Right forelimb (tissue), 1 donor: ENCODE measurements at places on chromosomes 6 and 20.
A peak's percentile ranks its signal among the peaks of the same experiment; 100 is the strongest.

DNA sequence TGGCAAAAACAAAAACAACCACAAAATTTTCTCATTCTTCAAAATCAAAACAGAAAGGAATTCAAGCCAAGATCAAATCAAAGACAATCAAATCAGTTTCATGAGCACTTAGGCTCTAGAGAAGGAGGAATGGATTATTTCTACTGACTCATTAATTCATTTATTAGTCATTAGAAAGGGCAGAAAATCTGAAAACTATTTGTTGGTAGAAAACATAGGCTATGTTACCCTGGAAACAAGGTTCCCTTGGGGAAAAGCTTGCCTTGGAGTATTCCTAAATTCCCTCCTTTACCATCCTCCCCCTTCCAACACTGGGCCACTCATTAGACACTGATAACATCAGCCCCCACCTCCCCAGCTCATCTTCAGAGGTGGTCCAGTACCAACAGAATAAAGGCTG, 17.5 kb downstream of the KIF16B start:
- DNase-seq: no peak

DNA sequence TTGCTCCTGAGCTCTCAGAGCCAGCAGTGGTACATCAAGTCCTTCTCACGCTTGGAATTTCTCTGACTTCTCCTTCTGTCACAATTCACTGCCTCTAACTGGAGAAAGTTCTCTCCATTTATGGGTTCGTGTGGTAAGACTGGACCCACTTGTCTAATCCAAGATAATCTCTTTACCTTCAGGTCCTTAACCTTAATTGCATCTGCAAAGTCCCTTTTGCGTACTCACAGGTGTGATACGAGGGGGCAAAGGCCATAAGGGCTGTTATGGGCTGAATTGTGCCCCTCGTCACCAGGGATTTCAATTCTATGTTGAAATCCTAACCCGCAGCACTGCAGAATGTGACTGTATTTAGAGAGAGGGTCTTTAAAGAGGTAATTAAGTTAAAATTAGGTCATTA, 27.5 kb upstream of the TBC1D22B start:
- no peak for DNase-seq

GRCh38 chr6:41457303-41457670, 88.9 kb upstream of the FOXP4 start:
- DNase-seq: no peak

GRCh38 chr6:147381712-147382111, 126.8 kb upstream of the SAMD5 start:
- no peak for DNase-seq

DNA sequence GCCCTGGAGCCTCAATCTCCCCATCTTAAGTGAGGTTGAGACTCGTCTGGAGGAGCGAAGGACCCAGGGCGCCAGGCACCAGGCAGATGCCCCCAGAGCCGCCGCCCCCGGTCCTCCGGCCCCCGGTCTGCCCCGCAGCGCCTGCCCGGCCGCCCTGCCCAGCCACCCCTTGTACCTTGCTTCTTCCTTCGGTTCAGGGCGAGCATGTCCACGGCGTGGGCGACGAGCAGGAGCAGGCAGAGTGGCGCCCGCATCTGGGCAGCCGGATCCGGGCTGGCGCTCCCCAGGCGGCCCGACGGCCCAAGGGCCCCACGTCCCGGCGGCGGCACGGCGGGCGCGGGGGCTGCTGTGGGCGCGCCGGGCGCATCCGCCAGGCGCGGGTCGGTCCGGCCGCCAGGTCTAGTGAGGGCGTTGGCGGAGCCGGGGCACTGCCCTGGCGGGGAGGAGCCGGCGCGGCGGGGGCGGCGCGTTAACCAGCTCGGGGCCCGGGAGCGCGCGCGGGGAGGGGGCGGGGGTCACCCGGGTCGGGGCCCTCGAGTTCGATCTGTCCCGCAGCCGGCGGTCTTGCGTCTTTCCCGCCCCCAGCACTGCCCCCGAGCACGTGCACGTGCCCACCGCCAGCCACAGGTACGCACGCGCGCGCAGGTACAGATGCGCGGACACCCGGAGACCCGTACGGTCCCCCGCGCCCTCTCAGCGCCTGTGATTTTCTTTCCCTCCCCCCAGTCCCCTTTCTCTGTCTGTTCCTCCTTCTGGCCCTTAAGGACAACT, at the start of gene RSPO4:
TSS of gene RSPO4 (minus strand) at position 401 of the 771 bp plus-strand sequence. CDS start at position 254, 147 bp downstream.
- DNase-seq: no peak

DNA sequence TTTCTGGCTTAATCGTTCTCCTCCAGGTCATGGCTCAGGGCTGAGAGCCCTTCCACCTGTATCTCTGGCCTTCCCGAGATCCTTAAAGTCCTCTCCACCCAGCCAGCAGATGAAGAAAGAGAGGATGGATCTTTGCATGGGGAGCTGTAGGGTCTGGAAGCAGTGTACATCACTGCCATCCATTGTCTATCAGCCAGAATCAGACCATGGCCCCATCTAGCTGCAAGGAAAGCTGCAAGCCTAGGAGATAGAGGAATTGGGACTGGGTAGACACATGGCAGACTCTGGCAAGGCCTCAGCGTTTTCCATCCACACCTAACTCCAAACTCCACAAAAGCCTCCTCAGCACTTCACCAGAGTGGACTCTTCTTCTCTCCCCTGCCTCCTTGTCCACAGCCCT, 113.8 kb upstream of the MAFB start:
- no peak for DNase-seq

DNA sequence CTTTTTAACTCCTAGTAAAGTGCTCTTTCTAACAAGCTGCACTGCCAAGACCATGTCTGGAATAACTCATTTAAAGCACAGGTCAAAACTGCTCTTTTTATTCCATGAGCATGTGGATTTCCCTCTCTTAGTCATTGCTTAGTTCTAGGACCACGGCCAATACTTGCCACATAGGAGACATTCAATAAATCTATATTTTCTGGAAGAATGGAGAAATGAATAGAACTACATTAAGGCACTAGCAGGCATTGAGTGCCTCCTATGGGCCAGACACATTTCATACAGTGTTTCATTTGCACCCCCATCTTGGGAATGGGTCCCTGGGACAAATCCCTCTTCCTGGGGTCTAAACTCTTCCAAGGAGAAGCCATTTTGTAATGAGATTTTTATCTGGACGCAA, 552.8 kb upstream of the CITED2 start:
- no peak for DNase-seq

- no peak for DNase-seq
Measured at GRCh38 chr6:12174878-12175277, 115.3 kb upstream of the EDN1 start.

GRCh38 chr6:158556113-158556512, 3.8 kb upstream of the TMEM181 start:
- no peak for DNase-seq

GRCh38 chr20:11329271-11329670, 588.4 kb upstream of the BTBD3 start:
- no peak for DNase-seq

- DNase-seq: no peak
Measured at GRCh38 chr6:48151142-48151541, 40.1 kb upstream of the PTCHD4 start.

GRCh38 chr20:23225407-23226060, 125.1 kb upstream of the NXT1 start:
- DNase-seq: no peak

- DNase-seq: no peak
Measured at GRCh38 chr6:83008626-83009025, 57.0 kb downstream of the UBE3D start.

- DNase-seq: no peak
Measured at GRCh38 chr6:12601881-12602280, 114.7 kb upstream of the PHACTR1 start.

GRCh38 chr6:130903007-130903406, 75.8 kb downstream of the SMLR1 start:
- no peak for DNase-seq

- no peak for DNase-seq
Measured at GRCh38 chr6:43801495-43802181, 31.6 kb downstream of the VEGFA start.

DNA sequence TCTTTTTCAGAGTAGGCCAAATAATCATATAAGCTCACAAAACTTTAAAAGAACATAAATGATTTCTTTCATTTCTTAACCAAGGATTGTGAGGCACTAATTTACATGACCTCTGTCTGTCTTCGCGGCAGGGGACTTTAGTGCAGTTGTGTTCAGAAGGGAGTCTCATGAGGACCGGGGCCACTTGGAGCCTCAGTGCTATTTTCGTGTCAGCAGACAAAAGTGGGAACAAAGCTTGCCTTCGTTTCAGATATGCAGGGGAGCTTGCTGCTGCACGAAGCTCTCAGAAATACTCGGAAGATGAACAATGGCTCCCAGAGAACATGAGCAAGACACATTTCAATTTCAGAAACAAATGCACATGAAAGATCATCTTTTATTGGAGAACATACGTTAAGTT, 497.0 kb downstream of the CDH26 start:
- DNase-seq: no peak

- DNase-seq: no peak
Measured at GRCh38 chr6:106385530-106385929, 25.0 kb downstream of the CRYBG1 start.

- peak; percentile 67 for DNase-seq
Measured at GRCh38 chr6:20402342-20403069, 827 bp downstream of the E2F3 start.

DNA sequence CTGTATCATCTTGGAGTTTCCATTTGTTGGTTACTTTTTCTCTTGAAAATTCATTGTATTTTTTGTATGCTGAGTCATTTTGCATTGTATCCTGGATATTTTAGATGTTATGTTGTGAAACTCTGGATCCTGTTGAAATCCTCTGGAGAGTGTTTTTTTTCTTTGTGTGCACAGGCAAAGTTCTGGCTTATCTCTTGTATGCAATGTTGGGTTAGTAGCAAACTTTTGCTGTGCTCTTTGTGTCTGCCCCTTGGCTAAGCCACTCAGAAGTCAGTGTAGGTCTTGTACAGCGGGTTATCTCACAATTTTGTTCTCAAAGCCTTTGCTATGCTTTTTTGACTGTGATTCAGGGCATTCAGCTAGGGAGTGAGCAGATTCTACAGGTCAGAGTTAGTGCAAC, 29.1 kb upstream of the LMBRD1 start:
- DNase-seq: no peak

GRCh38 chr20:53948383-53949318, 121.7 kb downstream of the BCAS1 start:
- DNase-seq: no peak

DNA sequence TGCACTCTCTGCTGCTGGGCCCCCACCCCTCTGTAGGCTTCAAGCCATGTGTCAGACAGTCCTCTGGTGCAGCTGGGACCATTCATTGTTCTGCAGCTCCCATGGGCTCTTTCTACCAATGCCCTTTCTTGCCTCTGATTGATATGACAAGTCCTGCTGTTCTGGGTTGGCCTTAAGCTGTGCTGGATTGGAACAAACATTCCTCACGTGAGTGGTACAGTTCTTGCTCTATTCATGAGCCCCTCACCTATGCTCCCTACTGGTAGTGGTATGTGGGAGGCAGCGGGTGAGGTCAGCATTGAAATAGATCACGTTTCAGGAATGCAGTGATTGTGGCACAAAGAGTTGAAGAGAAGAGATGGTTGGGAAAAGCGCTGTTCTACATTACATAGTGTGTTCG, 48.8 kb upstream of the RALY start:
- DNase-seq: no peak

GRCh38 chr6:150200428-150201100, 57.7 kb downstream of the PPP1R14C start:
- peak; percentile 23 for DNase-seq

- DNase-seq: peak; percentile 80
Measured at GRCh38 chr20:45911486-45912343, at the start of gene PLTP. TSS of gene PLTP (minus strand) at chr20:45912155. CDS start at chr20:45911452, 703 bp downstream.

GRCh38 chr20:58869662-58870227, 17.2 kb downstream of the GNAS start:
- DNase-seq: no peak

DNA sequence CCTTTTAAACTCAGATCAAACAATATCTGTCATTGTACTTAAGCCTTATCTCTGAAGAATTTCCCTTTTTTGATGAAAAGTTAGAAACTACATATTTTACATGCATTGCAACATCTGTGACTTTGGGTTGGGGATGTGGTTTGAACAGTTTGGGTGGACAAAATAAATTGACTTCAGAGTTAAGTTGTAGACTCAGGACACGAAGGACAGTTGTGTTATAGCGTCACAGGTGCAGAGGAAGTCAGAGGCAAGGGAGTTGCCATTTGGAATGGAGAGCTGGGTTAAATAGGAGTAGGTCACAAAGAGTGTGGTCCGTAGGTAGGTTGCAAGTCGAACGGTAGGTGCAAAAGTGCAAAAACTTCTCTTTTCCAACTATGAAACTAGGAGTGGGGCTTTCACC, 46.0 kb downstream of the ZFAND3 start:
- DNase-seq: no peak

DNA sequence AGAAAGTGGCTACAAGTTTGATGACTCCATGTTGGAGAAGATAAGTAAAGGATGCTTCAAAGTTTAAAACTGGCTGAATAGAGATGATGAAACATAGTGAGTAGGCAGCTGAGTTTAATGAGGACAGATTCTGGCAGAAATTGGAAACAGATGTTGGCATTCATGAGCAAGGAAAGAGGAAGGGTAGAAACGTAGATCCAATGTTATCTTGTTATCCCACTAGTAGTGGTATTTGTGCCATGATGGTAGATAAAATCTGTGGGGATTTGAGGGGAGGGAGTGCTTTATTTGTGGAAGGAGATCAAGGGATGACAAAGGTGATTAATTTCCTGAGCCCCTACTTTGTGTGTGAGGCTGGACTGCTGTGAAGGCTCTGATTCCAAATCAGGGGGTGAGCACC, 69.5 kb downstream of the MRAP2 start:
- DNase-seq: no peak

DNA sequence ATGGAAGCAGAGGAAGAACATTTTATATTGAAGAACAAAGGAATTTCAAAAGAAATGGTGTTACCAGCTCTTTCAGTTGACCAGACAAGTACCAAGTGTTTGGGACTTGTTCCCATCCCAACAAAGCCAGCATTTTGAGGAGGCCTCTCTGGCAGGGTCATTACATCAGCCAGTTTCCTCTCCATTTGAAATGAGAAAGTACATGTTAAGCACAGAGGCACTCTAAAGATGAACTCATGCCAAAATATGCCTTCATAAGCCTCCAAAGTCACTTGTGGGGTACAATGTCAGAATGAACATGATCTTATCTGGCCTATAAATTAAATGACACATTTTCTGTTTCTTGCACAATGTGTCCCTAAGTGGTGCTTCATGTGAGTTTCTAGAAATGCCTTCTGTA, 223.9 kb downstream of the PRL start:
- DNase-seq: no peak

DNA sequence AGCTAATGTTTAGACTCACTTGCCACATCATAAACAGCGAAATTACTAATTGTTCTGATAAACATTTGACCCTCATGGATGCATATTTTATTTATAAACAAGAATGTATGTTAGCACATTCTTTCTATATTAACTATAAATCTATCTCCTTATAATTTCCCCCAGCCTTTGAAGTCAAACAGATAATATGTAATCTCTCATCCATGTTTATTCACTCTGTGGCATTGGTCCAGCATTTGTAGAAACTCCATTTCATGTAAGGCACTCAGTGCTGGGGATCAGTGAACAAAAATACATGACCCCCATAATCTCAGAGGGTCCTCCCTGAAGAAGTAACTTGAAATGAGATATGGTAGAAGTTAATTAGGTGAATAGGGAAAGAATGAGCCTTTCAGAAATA, 856.9 kb downstream of the EYS start:
- DNase-seq: no peak

- DNase-seq: no peak
Measured at GRCh38 chr6:147468634-147469033, 39.9 kb upstream of the SAMD5 start.

- no peak for DNase-seq
Measured at GRCh38 chr20:9301129-9302090, 213.0 kb upstream of the LAMP5 start.

- no peak for DNase-seq
Measured at GRCh38 chr20:34033903-34034302, 40.2 kb downstream of the RALY start.

GRCh38 chr20:38278131-38278530, 17.6 kb upstream of the KIAA1755 start:
- peak; percentile 62 for DNase-seq
